NCI-H446 treated with DMSO at 0.1 percent for 48 hours (cell line): ENCODE measurements at places on chromosomes 12 and 14.

- DNase-seq, result no peak
Observed at GRCh38 chr12:107079172-107080011, 14.0 kb downstream of the CRY1 start.

DNA sequence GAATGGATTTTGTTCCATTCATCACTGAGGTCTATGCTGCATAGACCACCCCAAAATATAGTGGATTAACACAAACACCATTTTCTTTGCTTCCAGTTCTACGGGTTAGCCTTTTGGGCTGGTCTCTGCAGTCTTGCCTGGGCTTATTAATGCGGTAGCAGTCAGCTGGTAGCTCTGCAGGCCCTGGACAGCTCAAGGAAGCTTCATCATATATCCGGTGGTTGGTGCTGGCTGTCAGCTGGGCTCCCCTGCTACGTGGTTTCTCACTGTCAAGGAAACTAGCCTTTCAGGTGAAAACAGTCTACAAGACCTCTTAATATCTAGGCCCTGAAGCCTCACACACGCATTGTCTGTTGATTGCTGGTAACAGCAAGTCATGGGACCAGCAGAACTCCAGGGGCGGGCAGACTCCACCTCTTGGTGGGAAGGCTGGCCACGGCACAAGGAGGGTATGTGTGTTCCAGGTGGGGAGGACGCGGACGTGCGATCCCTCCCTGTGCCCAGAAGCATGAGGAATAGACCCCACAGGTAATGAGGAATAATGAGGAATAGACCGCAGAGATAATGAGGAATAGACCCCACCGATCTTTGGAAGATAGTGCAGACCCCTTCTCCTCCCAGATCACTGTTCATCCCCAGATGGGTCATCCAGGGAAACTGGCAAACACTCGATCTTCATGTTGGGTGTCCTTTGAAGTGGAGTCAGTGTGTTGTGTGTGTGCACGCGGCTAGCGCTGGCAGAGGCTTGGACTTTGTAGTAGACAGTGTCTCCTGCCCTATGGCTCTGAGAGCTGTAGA lies 13.3 kb downstream of the TSPAN9 start:
- no peak for DNase-seq

DNA sequence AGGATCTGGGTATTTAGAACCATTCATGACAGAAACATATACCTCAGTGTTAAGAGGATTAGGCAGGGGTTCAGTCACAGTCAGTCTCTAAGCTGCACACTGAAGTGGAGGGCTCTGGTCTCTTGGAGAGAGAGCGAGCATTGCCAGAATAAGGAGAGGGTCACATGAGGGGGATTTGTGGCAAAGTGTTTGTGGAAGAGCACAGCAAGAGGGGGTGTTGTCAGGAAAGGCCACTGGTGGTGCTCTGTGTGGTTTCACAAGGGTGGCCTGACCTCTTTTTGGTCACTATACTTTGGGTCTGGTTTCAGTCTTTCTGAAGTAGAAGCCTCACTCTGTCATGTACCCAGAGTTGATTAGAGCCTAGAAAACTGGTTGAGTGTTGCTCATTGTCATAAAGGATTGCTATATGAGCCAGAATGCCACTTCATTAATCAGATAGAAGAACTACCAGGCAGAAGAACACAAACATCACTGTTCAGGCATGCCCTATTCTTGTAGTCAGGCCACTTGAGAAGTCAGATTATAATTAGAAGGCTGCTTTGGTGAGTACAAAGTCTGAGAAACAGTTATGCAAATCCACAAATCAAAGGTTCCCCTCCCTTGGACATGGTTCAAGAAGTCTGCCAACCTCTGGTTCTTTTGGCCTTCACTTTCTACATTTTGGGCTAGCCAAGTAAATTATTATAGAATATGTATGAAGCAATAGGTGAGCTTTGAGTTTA lies 8.4 kb downstream of the TMEM19 start:
- no peak for DNase-seq

DNA sequence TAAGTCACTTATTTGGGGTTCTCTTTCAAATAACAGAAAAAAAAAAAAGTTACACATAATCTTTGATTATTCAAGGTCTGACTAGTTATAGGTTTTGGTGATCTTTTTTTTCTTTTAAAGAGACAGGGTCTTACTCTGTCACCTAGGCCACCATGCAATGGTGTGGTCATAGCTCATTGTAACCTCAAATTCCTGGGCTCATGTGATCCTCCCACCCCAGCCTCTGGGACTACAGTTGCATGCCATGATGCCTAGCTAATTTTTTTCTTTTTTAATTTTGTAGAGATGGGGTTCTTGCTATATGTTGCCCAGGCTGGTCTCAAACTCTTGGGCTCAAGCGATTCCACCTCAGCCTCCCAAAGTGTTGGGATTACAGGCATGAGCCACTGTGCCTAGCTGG lies 56.5 kb upstream of the CFL2 start:
- no peak for DNase-seq

DNA sequence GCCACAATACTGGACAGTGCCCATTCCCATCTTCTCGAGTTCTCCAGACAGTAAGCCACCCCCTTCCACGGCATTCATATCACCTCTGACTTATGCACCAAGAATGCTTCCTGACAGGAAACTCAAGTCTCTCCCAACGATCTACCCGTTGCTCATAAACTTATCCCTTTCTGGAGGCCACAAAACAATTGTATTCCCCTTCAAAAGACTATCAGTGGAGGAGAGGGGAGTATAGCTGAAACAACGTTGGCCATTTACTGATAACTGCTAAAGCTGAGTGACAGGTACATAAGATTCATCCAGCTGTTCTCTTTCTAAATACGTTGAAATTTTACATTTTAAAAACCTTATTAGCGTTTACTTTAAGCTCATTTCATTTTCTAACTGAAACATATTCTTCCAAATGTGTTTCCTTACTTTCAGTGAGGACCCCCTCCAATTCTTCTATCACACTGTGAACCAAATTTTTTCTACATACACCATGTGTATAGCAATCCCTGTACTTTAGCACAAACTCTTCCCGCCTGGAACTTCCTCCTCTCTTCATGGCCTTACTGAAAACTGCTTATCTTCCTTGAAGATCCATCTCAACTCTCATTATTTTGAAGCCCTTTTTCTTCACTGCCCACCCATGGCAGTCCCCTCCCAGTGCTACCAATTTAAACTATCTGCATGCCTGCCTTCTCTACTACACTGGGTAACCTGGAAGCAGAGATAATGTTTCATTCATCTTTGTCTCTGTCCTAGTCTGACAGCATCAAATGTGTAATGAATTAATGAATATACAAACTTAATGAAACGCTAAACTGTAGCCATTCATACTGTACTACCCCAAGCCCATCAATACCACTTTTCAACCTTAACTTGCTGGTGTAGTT lies 28.8 kb downstream of the ATXN2 start:
- DNase-seq, result no peak

DNA sequence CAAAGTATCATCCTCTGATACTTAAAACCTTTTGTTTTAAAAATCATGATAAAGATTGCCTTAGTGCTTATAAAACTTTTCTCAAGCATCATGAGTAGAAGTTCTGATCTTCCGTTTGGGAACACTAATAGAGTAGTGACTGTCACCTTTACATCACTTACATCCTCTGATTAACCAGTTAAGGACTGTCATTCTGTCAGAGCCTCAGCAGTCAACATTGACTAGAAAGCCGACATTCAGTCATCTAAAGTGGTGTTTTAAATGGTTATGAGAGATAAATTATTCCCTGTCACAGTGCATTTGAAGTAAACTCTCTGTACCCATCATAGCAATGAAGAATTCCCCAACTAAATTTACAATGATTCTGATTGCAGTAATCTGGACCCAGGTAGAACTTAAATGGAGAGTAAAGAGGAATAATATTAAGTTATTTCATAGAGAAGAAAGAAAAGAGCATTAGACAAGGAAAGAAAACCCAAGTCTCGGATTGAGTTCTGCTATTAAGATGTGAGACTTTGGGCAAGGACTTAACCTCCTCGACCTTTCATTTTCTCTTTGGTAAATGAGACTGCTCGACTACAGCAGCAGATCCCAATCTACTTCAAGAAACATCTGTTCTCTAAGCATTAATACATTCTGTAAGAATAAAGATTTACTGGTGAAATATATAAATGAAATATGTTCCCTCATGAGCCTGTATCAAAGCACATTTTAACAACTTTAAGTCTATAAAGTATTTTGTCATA lies 563.9 kb upstream of the LMO3 start:
- DNase-seq, result no peak

DNA sequence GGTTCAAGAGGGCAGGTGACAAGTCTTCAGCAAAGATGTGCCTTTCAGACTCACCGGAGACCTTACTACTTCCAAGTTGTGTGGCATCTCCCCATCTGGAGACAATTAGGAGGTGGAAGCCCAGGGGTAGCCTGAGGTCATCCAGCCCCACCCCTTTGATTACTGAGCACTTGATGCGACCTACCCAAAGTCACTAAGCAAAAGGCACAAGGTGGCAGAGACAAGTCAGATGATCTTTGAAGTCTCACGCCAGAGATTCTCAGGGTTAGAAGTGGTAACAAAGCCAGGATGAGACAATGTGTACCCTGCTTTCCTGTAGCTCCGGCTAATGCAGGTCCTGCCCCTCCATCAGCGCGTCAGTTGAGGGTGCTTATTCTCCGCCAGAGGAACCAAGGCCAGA lies 1.4 kb upstream of the FOXN3 start:
- DNase-seq, result no peak

- DNase-seq, result no peak
Observed at GRCh38 chr12:113329022-113329790, 5.7 kb downstream of the SLC8B1 start.

DNA sequence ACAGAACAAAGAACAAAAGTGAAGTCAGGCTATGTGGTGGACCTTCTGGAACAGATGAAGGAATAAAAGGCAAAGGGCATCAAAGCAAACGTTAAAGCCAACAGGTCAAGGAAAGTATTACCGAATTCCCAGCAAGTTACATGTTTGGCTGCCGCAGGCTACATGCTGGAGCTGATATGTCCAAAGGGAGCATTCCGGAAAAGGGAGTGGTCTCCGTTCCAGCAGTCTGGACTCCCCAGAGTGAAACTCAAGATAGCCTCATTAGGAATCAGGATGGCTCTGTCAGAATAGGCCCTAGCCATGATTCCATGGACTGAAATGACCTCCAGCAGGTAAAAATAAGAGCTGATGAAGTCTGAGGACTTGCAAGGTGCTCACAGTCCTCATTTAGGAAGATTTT lies 379.8 kb upstream of the PRICKLE1 start:
- DNase-seq, result no peak

- DNase-seq, result no peak
Observed at GRCh38 chr12:51911307-51911706, 4.0 kb downstream of the ACVRL1 start.

DNA sequence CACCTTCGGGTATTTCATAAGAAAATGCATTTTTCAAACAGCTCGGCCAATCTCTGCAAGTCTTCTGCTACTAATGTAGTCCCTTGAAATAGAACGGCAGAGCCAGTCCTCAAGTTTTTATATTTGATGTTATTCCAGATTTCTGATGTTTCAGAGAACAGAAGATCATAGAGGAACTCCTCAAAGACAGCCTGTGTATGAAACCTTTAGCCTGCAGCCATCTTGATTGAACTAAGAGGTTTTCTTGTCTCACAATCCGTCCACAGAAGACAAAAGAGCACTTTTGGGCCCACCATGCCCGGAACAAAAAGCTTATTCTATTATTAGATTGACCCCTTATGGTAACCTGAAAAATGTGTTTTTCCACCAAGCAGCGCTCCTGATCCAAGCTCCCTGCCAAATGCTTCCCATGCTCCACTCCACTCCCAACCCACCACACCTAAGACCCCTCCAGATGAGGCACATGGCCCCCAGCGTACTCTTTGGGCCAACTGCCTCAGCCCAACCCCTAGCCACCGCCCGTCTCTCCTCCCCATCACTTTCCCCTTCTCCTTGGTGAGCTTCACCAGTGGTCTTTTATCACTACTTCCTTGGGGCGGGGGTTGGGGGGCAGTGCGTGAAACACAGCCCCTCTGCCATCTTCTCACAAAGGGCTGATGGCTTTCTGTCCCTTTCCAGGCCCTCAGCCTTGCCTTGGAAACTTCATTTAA lies 175.8 kb downstream of the CALM1 start:
- no peak for DNase-seq

DNA sequence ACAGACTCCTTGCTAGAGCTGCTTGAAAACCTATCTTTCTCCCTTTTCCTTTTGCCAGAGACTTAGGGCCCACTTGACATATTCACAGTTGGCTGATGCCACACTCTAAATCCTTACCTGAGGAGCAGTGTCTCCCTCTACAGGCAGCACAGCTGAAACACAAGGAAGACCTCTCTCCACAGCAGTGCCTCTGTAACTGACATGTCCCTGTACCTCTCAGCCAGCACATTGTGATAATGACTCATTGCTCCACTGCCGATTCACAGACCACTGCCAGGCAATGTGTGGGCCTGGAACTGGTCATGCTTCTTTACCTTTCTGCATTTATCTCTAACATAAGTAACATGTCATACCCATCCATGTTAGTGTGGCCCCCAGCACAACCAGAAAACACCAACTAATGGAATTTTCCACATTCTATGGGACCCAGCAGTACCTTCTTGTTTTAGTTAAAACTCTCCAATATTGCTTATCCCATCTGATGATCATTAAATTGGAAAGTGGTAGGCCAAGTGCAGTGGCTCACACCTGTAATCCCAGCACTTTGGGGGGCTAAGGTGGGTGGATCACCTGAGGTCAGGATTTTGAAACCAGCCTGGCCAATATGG lies 56.5 kb downstream of the GTF2A1 start:
- DNase-seq, result peak; percentile 66

DNA sequence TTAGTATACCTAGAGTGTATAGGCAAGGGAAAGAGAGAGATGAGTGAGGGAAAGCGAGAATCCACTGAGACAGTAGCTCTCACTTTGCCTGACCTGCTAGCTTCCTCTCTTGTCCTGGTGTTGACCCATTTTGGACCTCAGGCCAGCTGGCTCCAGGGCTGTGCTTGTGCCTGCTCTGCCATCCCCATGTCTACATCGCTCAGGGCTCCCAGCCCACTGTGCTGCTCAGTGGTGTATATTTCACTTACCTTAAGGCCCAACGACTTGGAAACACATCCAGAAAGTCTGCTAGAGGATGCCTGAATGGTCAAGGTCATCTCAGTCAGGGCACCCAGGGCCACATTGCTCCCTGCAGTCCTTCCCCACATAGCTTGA lies 964 bp upstream of the SERPINA4 start:
- no peak for DNase-seq

GRCh38 chr14:61064210-61064609 lies 83.2 kb downstream of the SLC38A6 start:
- DNase-seq, result no peak

DNA sequence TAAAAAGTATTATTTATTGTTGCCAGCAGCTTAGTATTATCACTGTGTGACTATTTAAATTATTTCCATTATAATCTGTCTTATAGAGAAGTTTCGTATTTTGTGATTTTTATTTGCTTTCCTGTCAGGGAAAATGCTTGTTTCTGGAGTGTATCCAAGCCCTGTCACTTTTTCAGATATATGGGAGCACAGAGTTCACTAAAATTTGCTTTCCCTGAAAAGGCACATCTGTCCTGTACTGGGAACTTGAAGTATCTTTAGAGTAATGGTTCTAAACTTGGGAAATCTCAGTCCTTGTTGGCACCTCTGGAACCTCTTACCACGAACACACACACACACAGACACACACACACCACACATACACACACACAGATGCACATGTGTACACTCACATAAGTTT lies 39.3 kb upstream of the SSTR1 start:
- peak; percentile 23 for DNase-seq

- DNase-seq, result no peak
Observed at GRCh38 chr14:95125221-95125620, 32.1 kb downstream of the DICER1 start.

GRCh38 chr12:68416826-68417225 lies 84.7 kb upstream of the MDM1 start:
- DNase-seq, result no peak

GRCh38 chr12:17810399-17810798 lies 279.6 kb downstream of the RERGL start:
- DNase-seq, result peak; percentile 22

- DNase-seq, result peak; percentile 85
Observed at GRCh38 chr12:42958291-42958674, 368.7 kb upstream of the PRICKLE1 start.
